ENCODE measurements at places on chromosomes 7 and 10. TPM values are rescaled to one million over a fixed set of nuclear protein-coding genes. Genes with fewer than 3 reads are reported as not detected.

DNA sequence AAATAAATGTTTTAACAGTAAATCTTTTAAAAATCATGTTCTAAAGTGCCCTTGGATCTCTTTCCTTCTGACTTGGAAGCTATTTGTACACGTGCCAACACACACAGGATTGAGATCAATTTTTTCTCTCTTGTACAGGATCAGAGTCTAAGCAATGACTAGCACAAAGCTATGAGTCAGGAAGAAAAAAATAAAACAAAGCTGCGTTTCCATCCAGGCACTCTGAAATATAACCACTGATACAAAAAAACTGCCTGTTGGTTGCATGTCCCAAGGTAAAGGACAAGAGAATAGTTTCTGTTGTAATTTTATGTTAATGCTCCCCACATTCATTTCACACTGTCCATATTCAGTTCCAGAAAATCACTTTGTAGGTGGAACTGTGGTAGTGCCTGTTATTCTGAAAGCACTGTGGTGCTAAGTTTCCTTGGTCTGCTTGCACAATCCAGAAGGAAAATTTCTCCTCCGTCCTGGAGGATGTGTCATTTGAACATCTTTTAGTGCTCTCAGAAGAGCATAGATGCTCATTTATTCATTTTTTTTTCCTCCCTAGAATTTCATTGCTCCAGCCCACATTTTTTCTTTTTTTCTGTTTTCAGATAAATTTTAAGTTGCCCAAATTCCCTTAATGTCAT is 113.4 kb downstream of the PLXDC2 start:
- no peak overlapping the region for H3K4me3 ChIP-seq
- no peak overlapping the region for H3K27ac ChIP-seq
- H3K4me1 ChIP-seq, result peaks cover 4% of the 10 kb centered on the region
- H3K36me3 ChIP-seq, result peaks cover 4% of the 10 kb centered on the region
- DNase-seq, result no peak

GRCh38 chr10:9833942-9834341 is 1183.7 kb upstream of the CELF2 start:
- no peak for DNase-seq
- no peak overlapping the region for H3K4me3 ChIP-seq
- no peaks in the 10 kb centered on the region for H3K36me3 ChIP-seq

DNA sequence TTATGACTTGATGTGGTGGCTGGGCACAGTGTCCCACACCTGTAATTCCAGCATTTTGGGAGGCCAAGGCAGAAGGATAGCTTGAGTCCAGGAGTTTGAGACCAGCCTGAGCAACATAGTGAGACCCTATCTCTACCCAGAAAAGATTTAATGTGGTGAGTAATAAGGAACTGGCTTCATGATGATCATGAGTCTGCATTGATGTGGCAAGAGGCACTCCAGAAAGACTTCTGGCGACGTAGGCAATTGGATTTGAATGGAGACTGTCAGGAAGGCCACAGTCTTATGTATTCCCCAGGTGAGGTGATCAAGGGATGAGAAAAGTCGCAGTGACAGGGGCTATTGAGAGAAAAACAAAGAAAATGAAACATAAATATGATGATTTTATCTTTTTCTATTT is 138.0 kb downstream of the CACNB2 start:
- no peaks in the 10 kb centered on the region for H3K4me1 ChIP-seq
- no peak for DNase-seq
- H3K27ac ChIP-seq, result no peak overlapping the region

DNA sequence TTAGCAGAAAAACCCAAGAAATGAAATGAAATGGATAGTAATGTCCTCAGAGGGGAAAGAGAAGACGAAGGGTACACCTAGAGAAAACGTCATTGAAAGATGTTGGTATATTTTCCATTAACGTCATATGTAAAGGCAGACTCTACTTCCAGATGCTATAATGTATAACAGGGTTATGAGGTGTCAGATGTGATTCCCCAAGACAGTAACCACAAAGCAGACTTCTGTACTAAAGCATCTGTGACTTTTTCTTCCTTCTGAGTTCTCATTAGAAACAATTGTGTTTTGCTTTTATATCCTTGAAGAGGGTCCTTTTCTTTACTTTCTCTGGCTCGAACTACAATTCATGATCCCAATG is 37.4 kb downstream of the LRRC72 start:
- H3K27ac ChIP-seq, result peak overlapping the region; percentile 3
- peaks cover 19% of the 10 kb centered on the region for H3K4me1 ChIP-seq
- H3K4me3 ChIP-seq, result peak overlapping the region; percentile 15
- DNase-seq, result no peak

DNA sequence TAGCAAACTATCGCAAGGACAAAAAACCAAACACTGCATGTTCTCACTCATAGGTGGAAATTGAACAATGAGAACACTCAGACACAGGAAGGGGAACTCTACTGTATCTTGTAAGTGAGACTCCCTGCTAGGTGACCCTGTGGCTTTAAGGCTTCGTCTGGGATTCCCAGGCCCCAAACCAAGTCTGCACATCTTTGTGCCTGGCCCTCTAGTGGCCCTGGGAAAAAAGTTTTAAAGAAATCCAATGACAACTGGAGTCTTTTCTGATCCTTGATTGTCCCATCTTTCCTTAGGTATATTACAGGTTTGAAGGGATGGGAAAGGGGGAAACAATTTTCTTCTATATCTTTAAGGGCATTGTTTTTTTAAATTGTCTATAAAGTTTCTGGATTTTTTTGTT is 10.6 kb upstream of the LIPM start:
- peaks cover 28% of the 10 kb centered on the region for H3K4me1 ChIP-seq
- DNase-seq, result no peak
- H3K36me3 ChIP-seq, result no peaks in the 10 kb centered on the region
- no peak overlapping the region for H3K4me3 ChIP-seq

- H3K36me3 ChIP-seq, result no peaks in the 10 kb centered on the region
- DNase-seq, result no peak
- no peaks in the 10 kb centered on the region for H3K4me1 ChIP-seq
These were observed 77.6 kb downstream of the DENND2A start for GRCh38 chr7:140562926-140563481.

The CDHR3 gene
- total RNA-seq, result not detected

The RHOBTB1 gene
- not detected for total RNA-seq

The CYP3A4 gene
- total RNA-seq, result not detected

Measured in natural killer cell treated with Interleukin-12 subunit alpha and Interleukin-12 subunit beta and Interleukin-15 and Interleukin-18, amount 100 ng/mL, for 72 hours (primary cell).